ENCODE measurements at places on chromosomes 5 and 9.

- DNase-seq, result no peak
Measured at GRCh38 chr9:22026696-22027095, 17.6 kb upstream of the CDKN2B start.

GRCh38 chr9:36935768-36936497 lies 98.1 kb downstream of the PAX5 start:
- DNase-seq, result no peak

- no peak for DNase-seq
Measured at GRCh38 chr9:18923167-18923566, 109.8 kb downstream of the SAXO1 start.

GRCh38 chr9:37405350-37405749 lies 17.1 kb upstream of the GRHPR start:
- no peak for DNase-seq

DNA sequence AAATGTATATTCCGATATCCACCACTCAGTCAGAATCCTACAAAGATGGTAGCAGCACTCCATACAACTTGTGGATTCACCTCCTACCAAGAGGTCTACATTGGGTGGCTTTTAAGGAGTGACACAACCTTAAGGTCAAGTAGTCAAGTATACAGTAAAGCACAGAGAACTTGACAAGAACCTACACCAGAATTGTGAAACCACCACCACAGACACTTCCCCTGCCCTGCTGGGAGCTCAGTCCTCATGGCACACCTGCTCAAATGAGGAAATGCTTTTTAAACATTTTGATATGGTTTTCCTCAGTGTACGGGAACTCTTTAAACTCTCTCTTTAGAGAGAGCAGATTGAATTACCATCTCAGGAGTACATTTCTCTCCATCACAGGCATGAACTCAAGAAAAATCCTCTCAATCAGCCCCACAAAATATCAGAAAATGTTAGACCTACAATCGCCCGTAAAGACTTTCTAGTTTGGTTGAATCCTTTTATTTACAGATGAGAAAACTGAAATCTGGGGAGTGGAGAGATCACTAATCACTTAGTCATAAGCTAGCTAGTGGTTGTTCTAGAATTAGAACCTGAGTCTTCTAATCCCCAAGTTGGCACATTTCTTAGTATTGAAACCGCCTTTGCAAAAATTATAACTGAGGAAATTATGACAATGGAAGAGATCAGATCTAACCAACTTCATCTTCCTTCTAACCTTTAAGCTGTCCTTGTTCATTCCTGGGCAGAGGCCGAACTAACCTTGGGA lies 38.5 kb upstream of the NR4A3 start:
- no peak for DNase-seq
